G401 (cell line): ENCODE measurements at places on chromosomes 7 and 10. TPM values are rescaled to one million over a fixed set of nuclear protein-coding genes. Genes with fewer than 3 reads are reported as not detected.

DNA sequence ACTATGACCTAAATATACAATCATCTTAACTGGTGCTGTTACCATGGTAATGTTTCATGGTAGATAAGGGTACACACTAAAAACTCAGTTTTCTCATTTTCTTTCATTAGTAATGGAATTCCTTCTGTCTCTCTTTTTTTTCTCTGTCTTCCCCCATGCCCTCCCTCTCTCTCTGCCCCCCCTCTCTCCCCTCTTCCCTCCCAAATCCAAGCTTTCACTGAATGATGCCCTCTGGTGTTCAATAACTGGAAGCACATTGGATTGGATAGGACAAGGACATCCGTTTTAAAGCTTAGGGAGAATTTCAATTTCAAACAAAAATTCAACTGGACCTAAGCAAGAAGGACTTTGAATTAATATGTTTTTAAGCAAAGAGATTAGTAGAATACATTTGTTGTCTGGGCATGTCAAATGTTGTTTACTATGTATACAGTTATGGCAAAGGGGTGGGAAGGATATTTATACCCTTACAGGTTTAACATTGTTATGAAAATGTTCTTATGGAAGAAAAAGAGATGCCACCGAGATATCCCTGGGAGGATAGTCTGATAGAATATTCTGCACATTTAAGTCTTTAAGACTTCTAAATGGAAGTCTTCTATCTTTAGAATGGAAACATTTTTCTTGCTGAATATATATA, 6.1 kb downstream of the CHRM2 start:
- DNase-seq, result no peak

- DNase-seq, result peak; percentile 10
Observed at GRCh38 chr7:70574314-70574834, 557.6 kb upstream of the GALNT17 start.

- DNase-seq, result no peak
Observed at GRCh38 chr7:140348161-140348849, 50.0 kb downstream of the SLC37A3 start.

- DNase-seq, result no peak
Observed at GRCh38 chr10:43024942-43025700, 51.7 kb upstream of the RET start.

- DNase-seq, result no peak
Observed at GRCh38 chr10:62870866-62871265, 54.7 kb upstream of the EGR2 start.

DNA sequence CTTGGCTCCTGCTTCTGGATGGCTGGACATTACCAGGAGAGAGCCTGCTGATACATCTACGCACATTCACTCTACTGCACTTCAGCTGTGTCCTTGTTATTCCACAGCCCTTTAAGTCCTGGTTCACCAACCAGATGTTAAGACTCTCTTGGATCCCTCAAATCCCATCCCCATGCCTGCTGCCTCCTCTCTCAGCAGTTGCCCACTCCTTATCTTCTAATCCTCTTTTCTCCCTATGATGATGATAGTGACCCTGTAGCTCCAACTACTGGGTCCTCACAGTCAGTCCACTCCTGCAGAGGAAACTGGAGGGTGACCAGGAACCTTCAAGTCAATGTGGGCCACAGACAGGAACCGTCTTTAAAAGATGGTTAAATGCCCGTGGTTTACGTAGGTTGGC, 96.3 kb upstream of the PDCD4 start:
- no peak for DNase-seq

DNA sequence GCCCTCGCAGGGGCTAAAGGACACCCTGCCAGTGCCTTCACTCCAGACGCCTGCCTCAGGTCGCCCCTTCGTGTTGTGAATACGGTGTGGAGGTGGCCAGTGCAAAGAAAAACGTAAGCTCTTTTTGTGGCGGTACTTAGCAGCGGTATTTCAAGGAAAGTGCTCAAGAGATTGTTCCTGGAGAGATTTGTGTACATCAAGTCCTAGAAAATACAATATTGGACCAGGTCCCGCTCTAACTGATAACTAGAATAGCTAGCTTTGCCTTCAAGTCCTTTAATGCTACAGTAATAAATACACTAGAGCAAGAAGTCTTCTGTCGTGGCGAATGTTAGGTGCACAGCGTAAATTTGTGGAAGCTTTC, 689 bp downstream of the PLCE1 start:
- no peak for DNase-seq

MSS51 gene
- 0.61 and 0.86 TPM in 2 replicates for total RNA-seq

SPDYE1 gene
- not detected in 2 replicates for total RNA-seq

FKBP6 gene
- not detected in 2 replicates for total RNA-seq

DYNC1I1 gene
- total RNA-seq, result not detected in 2 replicates

ZNF503 gene
- total RNA-seq, result 1.5 and 2.0 TPM in 2 replicates
